ENCODE measurements at places on chromosomes 6 and 20.

GRCh38 chr6:76347539-76347938 is 275.1 kb upstream of the IMPG1 start:
- no peak for DNase-seq

GRCh38 chr6:83920017-83920416 is 60.5 kb downstream of the CYB5R4 start:
- DNase-seq = no peak

DNA sequence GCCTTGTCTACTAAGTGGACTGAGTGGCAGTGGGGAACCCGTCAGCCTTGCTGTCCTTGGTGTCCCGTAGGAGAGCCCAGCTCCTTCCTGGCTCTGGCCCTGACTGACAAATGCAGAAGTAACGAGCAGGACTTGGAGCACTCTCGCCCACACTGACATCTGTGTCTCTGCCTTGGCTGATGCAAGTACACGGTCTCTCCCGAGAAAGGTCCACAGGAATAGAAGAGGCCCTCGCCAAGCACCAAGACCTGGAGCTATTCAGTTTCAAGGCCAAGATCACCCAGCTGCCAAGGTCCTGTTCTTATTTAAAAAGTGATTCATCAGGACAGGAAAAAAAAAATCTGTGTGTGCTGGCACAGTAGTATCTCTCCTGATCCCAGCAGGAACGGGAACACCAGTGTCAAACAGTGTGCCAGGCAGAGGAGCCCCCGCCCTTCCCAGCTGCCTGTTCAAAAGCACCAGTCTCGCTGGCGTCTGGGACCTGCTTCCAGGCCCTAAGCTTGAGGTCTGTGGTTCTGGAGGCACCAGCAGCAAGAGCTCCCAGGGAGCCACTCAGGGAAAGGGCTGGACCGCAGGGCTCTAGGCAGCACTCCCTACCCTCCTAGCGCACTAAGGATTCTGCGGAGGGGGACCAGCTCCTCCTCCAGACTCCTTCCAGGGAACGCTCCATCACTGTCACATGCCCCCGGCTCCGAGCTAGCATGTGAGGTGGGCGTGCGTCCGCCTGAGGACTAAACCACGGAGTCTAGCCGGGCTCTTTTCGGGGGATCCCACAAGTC is 376.9 kb downstream of the RNGTT start:
- no peak for DNase-seq

DNA sequence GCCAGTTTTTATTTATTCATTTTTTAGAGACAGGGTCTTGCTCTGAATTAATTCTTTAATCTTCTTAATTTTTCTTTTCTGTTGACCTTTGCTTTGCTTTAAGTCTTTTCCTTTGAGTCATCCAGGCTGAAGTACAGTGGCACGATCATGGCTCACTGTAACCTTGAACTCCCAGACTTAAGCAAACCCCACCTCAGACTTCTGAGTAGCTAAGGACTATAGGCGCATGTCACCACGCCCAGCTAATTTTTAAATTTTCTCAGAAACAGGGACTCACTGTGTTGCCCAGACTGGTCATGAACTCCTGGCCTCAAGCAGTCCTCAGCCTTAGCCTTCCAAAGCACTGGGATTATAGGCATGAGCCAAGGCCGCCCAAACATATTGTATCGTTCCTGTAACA is 71.3 kb upstream of the GNRH2 start:
- DNase-seq = no peak

- no peak for DNase-seq
Measured at GRCh38 chr20:16035576-16035975, 537.7 kb downstream of the KIF16B start.

GRCh38 chr20:35332540-35333200 is 40.4 kb upstream of the FAM83C start:
- no peak for DNase-seq

DNA sequence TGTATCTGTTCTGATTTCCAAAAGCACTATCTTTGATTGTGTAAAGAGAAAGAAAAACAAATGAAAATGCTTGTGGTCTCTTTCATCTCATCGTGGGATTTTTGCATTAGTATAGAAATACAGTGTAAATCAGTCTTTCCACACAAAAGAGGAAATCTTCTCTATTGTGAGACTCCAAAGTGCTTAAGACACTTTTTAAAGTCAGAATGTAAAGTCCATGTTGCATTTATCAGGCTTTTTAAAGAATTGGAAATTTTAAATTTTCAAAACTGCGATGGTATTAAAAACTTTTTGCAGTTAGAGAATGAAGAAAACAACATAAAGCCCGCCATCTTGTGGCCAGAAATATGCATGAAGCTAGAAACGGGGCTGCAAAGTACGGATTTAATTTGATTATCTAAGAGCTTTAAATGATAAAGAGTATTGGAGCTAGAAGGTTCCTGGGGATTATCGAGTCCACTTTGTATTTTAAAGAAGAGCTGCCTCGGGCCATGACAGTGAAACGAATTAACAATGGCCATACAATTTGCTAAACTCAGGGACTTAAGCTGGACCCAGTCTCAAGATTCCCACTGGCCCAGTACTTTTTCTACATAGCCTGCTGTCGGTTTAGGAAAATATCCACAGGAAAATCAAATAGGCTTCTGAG is 339.6 kb downstream of the ARHGAP18 start:
- DNase-seq = no peak

GRCh38 chr6:3801960-3802359 is 47.2 kb upstream of the FAM50B start:
- peak; percentile 4 for DNase-seq

- no peak for DNase-seq
Measured at GRCh38 chr6:161111261-161111660, 119.7 kb downstream of the MAP3K4 start.

DNA sequence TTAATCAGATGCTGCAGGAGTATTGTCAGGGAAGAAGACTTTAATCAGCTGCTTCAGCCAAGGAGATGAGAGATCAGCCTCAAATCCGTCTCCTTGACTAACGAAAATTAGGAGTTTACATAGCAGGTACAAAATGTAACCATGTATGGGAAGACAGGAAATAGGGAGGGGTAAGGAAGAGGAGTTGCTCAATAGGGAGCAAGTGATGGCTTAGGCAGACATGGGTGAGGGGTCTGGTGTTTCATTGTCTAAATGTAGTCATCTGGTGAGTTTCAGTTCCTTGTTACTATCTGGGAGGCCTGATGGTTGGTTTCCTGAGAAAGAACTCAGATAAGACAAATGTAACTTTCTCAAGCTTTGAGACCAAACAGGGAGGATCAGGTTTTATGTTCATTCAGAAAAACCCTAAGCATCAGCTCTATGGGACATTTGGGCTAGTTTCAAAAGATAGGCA is 217.3 kb upstream of the SULF2 start:
- no peak for DNase-seq

DNA sequence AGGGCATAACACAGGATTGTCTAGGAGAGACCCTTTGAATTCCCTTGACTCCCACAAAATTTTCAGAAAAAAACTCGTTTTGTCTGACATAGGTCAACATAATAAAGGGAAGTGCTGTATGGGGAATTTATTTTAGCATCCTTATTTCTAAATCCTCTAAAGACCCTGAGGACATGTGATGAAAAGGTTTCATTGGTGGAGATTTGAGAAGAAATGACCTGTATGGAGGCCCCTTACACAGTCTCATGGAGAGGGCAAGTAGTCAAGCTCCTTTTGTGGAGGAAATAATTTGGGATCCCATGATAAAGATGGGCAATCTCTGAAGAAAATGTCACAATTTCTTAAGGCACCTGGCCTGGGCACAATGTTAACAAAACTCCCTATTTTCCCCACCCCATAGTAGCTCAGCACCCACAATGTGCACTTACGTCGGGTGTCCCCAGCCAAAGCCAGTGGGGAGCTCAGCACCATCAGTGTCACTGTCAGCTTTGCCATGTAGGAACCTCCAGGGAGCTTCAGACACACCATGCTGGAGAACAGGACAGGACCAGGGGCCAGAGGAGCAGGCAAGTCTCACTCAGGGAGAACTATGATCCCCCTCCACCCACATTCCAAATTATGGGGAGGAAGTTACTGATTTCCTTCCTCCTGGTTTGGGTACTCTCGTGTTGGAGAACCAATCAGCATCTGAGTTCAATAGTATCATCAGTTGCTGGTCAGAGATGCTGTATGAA is at the start of gene HLA-DRB5:
HLA-DRB5 (minus strand) TSS at position 591 of the 734 bp plus-strand sequence; CDS start at position 528, 63 bp downstream.
- no peak for DNase-seq

GRCh38 chr20:51494241-51495110 is 48.0 kb downstream of the NFATC2 start:
- DNase-seq = no peak

DNA sequence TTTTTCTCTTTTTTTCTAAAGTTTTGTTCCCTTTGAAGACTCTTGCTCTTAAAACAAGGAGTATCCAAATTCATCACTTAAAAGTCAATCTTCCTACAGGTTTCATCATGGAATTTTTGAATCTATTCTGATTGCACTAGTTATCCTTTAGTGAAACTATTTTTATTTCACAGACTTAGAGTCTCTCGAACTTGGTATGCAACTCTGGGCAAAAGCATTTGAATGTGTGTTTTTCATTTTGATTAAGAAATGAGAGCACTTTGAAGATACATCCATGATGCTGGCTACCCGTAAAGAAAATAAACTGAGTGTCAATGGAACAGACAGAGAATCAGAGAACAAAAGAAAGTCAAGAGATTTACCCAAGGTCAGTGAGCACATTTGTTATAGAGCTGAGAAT is 586.5 kb downstream of the EPM2A start:
- DNase-seq = no peak

GRCh38 chr6:130935978-130936377 is 108.8 kb downstream of the SMLR1 start:
- no peak for DNase-seq

GRCh38 chr20:16052456-16052855 is 520.8 kb downstream of the KIF16B start:
- no peak for DNase-seq

DNA sequence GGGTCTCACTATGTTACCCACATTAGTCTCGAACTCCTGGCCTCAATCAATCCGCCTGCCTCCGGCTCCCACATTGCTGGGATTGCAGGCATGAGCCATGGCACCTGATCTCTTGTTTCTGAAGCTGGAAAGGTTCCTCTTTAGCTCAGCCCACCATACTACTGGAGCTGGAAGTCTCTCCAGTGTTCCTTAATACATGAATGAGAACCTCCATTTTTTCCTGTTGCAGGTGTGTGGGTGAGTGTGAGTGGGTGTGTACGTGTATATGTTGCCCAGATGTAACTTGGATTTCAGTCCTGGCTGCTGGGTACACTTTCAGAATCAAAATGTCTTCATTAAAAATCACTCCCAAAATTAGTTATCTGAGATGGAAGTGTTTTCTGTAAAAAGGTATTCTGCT is 11.1 kb downstream of the PNPLA1 start:
- DNase-seq = no peak

GRCh38 chr6:37483917-37484785 is 15.5 kb downstream of the CCDC167 start:
- DNase-seq = peak; percentile 61

DNA sequence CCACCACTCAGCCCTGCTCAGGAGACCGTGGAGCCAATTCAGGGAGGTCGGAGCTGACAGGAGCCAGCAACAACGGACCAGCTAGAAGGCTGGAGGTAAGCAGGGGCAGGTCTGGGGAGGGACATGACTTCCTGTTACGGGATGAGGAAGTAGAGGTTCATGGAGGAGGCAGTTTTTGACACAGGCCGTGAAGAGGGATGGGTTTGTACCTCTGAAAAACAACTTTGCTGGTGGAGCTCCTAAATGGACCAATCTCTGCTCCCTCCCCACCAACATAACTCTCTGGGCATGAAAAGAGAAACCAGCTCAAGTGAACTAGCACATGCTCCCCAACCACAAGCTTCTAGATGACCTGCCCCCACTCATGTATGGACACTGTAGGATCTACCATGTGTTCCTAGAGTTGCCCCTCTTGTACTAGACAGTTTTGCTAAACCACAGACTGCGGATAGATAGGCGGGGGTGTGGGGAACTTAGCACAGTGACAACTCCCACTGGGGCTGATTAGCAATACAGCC is 31.4 kb downstream of the RALGAPA2 start:
- no peak for DNase-seq

GRCh38 chr6:1208876-1209275 is 103.0 kb upstream of the FOXQ1 start:
- DNase-seq = no peak

- no peak for DNase-seq
Measured at GRCh38 chr6:40755046-40755681, 168.0 kb upstream of the LRFN2 start.

GRCh38 chr20:18014411-18014810 is 43.3 kb downstream of the OVOL2 start:
- no peak for DNase-seq

GRCh38 chr6:92069781-92070180 is 1349.6 kb downstream of the EPHA7 start:
- no peak for DNase-seq

DNA sequence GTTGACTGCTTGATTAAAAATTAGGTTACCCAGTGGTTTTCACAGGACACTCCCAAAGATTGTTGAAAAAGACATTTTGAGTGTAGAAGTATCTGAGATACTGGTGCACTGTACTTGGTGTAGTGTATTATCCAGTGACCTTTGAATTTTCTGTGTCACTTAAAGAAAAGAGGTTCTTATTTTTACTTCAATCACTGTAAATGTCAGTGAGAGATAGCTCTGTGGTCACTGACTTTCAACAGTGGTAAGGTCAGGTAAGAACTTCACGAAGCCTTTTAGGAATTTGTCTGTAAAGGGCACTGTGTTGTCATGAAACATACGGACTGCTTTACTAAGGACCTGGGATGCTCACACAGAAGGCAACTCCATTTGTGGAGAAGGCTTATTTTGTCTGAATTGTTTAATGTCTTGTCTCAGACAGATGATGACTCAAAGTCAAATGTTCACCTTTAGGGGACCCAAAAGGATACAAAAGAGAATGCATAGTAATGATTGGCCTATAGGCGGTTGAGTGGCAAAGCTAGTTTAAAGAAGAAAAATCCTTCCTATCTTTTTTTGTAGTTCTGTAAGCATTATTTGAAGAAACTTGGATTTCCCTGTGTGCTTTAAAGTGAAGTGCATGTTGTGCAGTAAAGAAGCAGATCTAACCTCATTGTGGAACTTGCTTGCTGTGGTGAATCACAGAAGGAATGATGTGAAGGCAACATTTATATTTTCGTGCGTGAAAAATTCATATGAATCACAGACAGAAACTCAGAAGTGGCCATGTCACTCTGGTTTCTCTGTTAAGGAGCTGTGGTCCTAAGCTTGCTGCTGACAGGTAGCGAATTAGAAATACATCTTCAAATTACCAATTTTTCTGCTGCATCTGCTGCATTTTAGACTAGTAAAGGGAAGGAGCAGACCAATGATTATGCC is 47.3 kb downstream of the ZFAND3 start:
- no peak for DNase-seq

Data from stimulated activated CD8-positive, alpha-beta memory T cell treated with anti-CD3 and anti-CD28 coated beads, Interleukin-15, amount 100 ng/mL, for 48 hours (primary cell).